Upper lobe of right lung (tissue), 1 donor: ENCODE measurements at places on chromosomes 5 and 9. TPM values are rescaled to one million over a fixed set of nuclear protein-coding genes. Genes with fewer than 3 reads are reported as not detected.

DNA sequence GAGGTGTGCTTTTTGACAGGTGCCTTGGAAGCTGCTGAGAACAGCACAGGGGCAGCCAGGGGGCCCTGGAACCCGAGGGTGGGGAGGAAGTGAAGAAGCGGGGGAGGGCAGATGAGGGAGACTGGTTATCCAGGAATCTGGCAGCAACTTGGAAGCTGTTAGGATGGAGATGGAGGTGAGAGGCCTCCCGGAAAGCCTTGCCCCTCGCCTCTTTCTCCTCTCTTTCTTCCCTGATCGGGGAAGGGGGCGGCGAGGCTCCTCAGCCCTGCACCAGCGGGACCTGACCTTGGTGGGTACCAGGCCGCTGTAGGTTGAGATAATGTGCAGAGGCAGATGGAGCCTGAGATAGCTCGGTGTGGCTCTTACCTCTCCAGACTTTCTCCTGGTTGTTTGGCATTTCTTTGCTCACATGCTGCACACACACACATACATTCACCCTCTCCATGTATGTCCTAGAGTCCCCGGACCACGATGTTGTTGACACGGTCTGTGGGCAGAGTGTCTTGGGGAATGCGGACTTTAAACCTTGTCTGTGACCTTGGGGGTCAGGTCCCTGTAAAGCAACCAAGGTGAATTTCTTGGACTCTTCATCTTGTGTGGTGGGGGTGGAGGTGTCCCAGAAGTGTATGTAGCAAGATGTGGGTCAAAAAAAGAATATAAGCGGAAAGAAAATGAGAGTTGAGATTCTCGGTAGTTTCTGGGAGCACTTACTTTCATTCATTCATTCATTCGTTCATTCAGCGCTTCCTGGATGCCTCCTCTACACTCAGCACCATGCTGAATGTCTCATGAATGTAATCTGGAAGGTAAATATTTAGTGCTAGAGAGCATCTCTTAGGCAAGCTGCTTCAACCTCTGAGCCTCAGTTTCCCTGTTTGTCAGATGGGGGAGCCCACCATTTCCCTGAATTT, 1.6 kb downstream of the WWC1 start:
- H3K36me3 ChIP-seq, result no peaks in the 10 kb centered on the region
- H3K27ac ChIP-seq, result peak overlapping the region; percentile 36
- peak overlapping the region; percentile 54 for H3K4me3 ChIP-seq
- no peak for DNase-seq
- H3K27me3 ChIP-seq, result peaks cover 25% of the 10 kb centered on the region

- H3K27ac ChIP-seq, result no peak overlapping the region
- no peak overlapping the region for H3K4me3 ChIP-seq
- peaks cover 4% of the 10 kb centered on the region for H3K36me3 ChIP-seq
- no peaks in the 10 kb centered on the region for H3K27me3 ChIP-seq
- DNase-seq, result peak; percentile 94
These were observed 104.4 kb downstream of the ARHGAP26 start for GRCh38 chr5:142874540-142874939.

DNA sequence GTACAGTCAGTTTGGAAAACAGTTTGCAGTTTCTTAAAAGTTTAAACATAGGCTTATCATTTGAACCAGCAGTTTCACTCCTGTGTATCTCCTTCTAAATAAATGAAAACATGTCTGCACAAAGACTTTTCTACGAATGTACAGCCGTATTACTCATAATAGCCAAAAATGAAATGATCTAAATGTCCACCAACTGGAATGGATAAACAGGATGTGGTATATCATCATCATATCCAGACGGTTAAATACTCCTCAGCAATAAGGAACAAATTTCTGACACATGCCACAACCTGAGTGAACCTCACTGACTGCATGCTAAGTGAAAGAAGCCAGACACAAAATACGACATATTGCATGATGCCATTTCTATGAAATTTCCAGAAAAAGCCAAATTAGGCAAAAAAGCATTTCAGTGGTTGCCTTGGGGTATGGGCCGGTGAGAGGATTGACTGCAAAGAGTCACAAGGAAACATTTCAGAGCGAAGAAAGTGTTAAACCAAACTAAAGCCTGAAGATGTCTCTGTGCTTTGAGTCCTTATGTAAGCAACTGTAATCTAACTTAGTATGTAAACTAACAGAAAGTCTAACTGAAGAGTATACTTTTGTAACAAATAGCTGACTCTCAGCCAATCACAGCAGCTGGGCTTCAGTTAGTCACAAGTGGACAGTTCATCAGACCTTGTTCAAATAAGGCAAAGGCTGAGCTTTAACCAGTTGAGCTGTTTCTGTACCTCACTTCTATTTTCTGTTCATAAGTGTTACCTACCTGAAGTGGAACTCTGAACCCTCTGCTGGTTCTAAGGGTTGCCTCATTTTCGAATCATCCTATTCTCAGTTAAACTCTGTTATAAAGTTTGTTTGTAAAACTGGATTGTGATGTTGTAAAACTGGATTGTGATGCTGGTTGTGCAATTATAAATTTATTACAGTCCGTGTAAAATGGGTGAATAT, 65.2 kb downstream of the TRIO start:
- no peak for DNase-seq
- H3K4me3 ChIP-seq, result peak overlapping the region; percentile 19
- H3K36me3 ChIP-seq, result no peaks in the 10 kb centered on the region
- peaks cover 73% of the 10 kb centered on the region for H3K4me1 ChIP-seq

TMC1 gene
- total RNA-seq, result not detected

- H3K4me3 ChIP-seq, result no peak overlapping the region
- no peak for DNase-seq
- no peaks in the 10 kb centered on the region for H3K36me3 ChIP-seq
- no peaks in the 10 kb centered on the region for H3K27me3 ChIP-seq
- H3K27ac ChIP-seq, result no peak overlapping the region
These were observed 70.5 kb downstream of the SMIM23 start for GRCh38 chr5:171855798-171856763.

DNA sequence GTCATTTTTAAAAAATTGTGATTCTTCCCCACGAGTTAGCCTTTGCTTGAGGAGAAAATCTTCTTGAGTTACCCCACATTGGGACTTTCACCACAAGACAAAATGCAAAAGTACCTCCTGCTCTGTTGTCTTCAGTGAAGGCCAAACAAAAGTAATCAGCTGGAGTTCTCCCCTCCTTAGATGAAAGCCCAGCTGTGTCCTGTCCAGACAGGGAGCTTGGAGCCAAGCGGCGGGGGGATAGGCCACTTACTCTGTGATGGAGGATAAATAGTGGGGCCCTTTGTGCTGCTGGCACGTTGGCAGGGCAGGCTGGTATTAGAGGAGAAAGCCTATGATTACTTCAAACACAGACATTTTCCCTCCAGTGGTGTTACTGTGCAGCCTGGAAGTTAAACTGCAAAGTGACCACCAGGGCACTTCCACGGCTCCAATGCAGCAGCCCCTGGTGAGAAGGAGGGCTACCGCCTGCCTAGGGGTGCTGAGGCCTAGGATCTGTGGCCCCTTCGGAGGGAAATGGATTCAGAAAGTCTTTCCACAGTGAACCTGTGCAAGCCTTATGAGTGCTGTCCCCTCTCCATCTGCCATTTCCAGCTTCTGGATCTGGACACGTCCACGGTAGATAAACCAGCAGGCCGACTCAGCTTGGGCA, 155.0 kb downstream of the TMEM167A start:
- DNase-seq, result no peak
- no peak overlapping the region for H3K4me3 ChIP-seq
- no peaks in the 10 kb centered on the region for H3K36me3 ChIP-seq
- no peak overlapping the region for H3K27ac ChIP-seq
- no peaks in the 10 kb centered on the region for H3K27me3 ChIP-seq
- H3K4me1 ChIP-seq, result no peaks in the 10 kb centered on the region

- peaks cover 19% of the 10 kb centered on the region for H3K4me1 ChIP-seq
- H3K4me3 ChIP-seq, result no peak overlapping the region
- no peaks in the 10 kb centered on the region for H3K36me3 ChIP-seq
These were observed 30.6 kb upstream of the SEMA4D start for GRCh38 chr9:89528540-89528939.

DNA sequence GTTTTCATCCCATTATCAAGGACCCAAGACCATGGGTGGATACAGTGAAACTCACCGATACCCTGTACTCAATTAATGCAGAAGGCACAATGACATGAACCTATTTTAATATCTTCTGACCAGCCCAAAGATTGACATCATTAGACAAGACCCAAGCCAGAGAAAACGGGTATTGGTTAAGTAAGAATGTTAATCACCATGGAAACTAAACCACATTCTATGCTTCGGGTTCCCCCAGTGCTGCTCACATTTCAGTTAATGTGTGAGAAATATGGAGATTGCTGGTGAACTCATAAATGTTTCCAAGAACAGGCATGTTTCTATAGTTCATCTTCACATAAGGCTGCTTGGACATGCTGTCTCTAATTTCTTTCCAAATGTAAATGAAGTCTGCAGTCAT, 77.0 kb downstream of the IRX2 start:
- H3K4me3 ChIP-seq, result no peak overlapping the region
- no peak for DNase-seq
- no peaks in the 10 kb centered on the region for H3K4me1 ChIP-seq
- H3K36me3 ChIP-seq, result no peaks in the 10 kb centered on the region
- H3K27me3 ChIP-seq, result no peaks in the 10 kb centered on the region
- no peak overlapping the region for H3K27ac ChIP-seq

DNA sequence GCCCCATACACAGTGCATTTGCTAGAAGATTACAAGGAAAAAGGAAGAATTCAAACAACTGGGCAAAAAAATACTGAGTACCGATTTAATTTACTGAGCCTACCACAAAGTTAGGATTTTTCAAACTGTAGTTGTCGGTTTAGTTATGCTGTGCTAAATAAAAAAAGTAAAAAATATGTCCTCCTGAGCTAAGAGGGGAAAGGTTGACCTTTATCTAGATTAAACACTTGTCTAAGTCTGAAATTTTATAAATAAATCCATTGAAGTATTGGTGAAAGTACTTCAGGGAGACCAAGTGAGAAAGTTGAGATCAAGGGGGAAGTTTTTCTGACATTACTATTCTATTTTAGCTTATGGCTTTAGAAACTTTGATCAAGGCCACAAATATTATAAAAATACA, 19.1 kb upstream of the DAB2 start:
- H3K27me3 ChIP-seq, result no peaks in the 10 kb centered on the region
- peaks cover 11% of the 10 kb centered on the region for H3K4me1 ChIP-seq
- H3K36me3 ChIP-seq, result no peaks in the 10 kb centered on the region
- no peak for DNase-seq

DNA sequence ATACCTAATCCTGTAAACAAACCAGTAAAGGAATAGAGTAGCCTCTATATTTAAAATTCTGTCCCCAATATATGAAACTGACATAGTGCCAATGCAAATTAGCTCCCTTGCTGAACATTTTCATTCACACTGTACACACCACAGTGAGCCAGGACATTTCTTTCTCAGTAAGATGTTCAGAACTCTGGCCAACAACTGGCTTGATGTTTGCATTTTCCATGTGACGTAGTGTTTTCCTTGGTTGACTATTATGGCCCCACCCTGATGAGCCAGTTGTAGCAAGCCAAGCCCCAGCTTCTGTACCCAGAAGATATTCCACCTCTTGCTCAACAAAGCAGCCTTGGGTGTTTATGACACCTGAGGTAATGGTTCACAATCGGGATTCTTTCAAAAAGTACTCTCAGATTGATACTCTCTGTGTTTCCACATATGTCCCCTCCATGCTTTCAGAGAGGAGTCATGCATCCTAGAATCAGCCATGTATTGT, 17.7 kb upstream of the ANXA1 start:
- H3K27me3 ChIP-seq, result no peaks in the 10 kb centered on the region
- no peak overlapping the region for H3K27ac ChIP-seq
- peaks cover 13% of the 10 kb centered on the region for H3K4me1 ChIP-seq
- no peaks in the 10 kb centered on the region for H3K36me3 ChIP-seq
- DNase-seq, result no peak

NEUROG1 gene
- not detected for total RNA-seq

PFN3 gene
- total RNA-seq, result not detected

MGAT4B gene
- 118 TPM for total RNA-seq

PCDHGB1 gene
- total RNA-seq, result 2.0 TPM

CCDC187 gene
- 0.09 TPM for total RNA-seq

IFNA21 gene
- not detected for total RNA-seq

- H3K27me3 ChIP-seq, result no peaks in the 10 kb centered on the region
- no peaks in the 10 kb centered on the region for H3K36me3 ChIP-seq
- no peak overlapping the region for H3K4me3 ChIP-seq
- H3K27ac ChIP-seq, result peak overlapping the region; percentile 67
These were observed 53.6 kb downstream of the IRF1 start for GRCh38 chr5:132436936-132437335.

- no peak overlapping the region for H3K27ac ChIP-seq
- H3K27me3 ChIP-seq, result no peaks in the 10 kb centered on the region
- peaks cover 9% of the 10 kb centered on the region for H3K36me3 ChIP-seq
- no peak for DNase-seq
- no peaks in the 10 kb centered on the region for H3K4me1 ChIP-seq
These were observed 109.3 kb upstream of the DHFR start for GRCh38 chr5:80763873-80764647.

DNA sequence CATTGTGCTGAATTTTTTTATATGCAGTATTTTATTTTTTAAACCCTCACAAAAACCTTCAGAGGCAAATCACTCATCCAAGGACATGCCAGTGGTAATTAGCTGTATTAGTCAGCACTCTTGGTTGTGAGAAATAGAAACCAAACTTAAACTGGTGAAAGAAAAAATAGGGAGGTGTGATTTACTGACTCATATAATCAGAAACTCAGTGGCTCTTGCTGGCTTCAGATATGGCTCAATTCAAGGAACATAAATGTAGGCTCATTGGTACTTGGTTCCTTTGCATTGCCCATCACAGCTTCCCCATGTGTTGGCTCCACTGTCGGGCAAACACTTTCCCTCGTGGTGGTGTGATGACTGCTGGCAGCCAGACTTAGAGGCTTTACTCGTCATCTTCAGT, 497.2 kb downstream of the MAT2B start:
- no peaks in the 10 kb centered on the region for H3K27me3 ChIP-seq
- H3K4me3 ChIP-seq, result no peak overlapping the region
- H3K4me1 ChIP-seq, result no peaks in the 10 kb centered on the region
- no peak for DNase-seq
- H3K27ac ChIP-seq, result no peak overlapping the region
- no peaks in the 10 kb centered on the region for H3K36me3 ChIP-seq

GRCh38 chr9:37281541-37281940, 141.0 kb upstream of the GRHPR start:
- H3K36me3 ChIP-seq, result no peaks in the 10 kb centered on the region
- DNase-seq, result no peak
- no peak overlapping the region for H3K27ac ChIP-seq
- H3K4me1 ChIP-seq, result no peaks in the 10 kb centered on the region

- no peak for DNase-seq
- no peaks in the 10 kb centered on the region for H3K36me3 ChIP-seq
- no peaks in the 10 kb centered on the region for H3K27me3 ChIP-seq
- H3K27ac ChIP-seq, result no peak overlapping the region
- no peaks in the 10 kb centered on the region for H3K4me1 ChIP-seq
- no peak overlapping the region for H3K4me3 ChIP-seq
These were observed 40.2 kb downstream of the NTNG2 start for GRCh38 chr9:132201780-132202703.

- peak; percentile 32 for DNase-seq
- H3K36me3 ChIP-seq, result peaks cover 93% of the 10 kb centered on the region
- no peaks in the 10 kb centered on the region for H3K27me3 ChIP-seq
- H3K4me3 ChIP-seq, result no peak overlapping the region
These were observed 8.3 kb upstream of the DDX41 start for GRCh38 chr5:177524941-177525655.

PCDHA1 gene
- not detected for total RNA-seq

HMGCS1 gene
- total RNA-seq, result 167 TPM
